COR-L47 (cell line): ENCODE measurements at places on chromosomes 16 and 17.

GRCh38 chr17:67613961-67614360 lies 103.8 kb upstream of the NOL11 start:
- DNase-seq = no peak

DNA sequence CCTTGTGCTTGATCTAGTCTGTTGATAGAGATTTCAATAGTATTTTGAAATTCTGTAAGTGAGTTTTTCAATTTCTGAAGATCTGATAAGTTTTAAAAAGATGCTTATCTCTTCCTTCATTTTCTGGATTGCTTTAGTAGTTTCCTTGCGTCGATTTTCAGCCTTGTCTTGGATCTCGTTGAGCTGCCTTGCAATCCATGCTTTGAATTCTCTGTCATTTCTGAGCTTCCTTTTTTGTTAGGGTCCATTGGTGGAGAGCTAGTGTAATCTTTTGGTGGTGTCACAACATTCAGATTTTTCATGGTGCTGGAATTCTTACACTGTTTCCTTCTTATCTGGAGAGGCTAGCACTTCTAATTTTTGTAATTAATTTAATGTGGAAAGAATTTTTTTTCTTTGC lies 61.1 kb downstream of the SLFN11 start:
- DNase-seq = no peak

- no peak for DNase-seq
These were observed 46.4 kb downstream of the TMEM100 start for GRCh38 chr17:55676274-55676673.

- no peak for DNase-seq
These were observed 5.2 kb downstream of the PECAM1 start for GRCh38 chr17:64385187-64386083.

GRCh38 chr17:59338498-59338897 lies 7.0 kb downstream of the YPEL2 start:
- no peak for DNase-seq
